ENCODE measurements at places on chromosomes 5 and 9. TPM values are rescaled to one million over a fixed set of nuclear protein-coding genes. Genes with fewer than 3 reads are reported as not detected.

- DNase-seq = no peak
Observed at GRCh38 chr9:91771027-91771426, 179.0 kb downstream of the ROR2 start.

Gene IFNE
- not detected for total RNA-seq

Gene NINJ1
- total RNA-seq = 71.2 TPM

DNA sequence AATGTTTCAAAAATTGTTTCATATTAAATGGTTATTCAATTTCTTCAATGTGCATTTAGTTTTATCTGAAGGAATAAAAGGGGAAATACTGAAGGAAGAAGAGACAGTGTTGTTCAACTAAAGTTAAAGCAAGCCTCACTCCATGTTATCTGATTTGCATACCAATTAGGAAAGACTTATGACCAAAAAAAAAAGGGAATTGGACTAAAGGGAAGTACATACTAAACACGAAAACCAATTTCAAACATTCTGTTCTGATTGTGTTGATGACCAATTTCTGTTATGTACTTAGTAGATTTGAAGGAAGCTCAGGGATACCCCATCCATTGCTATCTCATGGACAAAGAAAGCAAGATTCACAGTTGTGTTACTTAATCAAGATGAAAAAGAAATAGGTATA lies 4.9 kb upstream of the GAPT start:
- no peak for DNase-seq

GRCh38 chr5:17065458-17065857 lies 129.4 kb upstream of the MYO10 start:
- no peak for DNase-seq

DNA sequence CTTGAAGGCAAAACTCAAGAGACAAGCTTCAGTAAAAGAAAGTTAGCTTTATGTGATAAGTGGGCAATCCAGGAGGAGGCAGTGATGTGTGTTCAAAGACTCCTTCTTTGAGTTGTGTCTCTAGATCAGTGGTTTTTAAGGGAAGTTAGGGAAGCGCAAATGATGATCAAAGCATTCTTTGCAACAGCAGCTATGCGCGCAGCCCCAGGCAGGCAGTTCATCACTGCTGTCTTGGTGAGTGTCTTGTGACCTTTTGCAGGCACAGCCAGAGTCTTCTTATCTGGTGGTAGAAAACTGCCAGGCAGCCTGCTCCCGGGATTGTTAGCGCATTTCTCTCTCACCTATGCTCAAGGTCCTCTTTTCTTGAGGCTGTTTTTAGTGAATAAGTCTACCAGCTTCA lies 40.3 kb upstream of the CLK4 start:
- DNase-seq = no peak

Gene HAVCR1
- 2.0 TPM for total RNA-seq

Measured in thoracic aorta (tissue), 2 donors.